Adipocyte (in vitro differentiated cells): ENCODE measurements at places on chromosomes 16 and 17.
A peak's percentile ranks its signal among the peaks of the same experiment; 100 is the strongest.

- no peak for DNase-seq
These were observed 15.0 kb downstream of the KIAA0513 start for GRCh38 chr16:85042606-85043005.

- DNase-seq = no peak
These were observed 276.7 kb downstream of the FTO start for GRCh38 chr16:53980675-53981074.

DNA sequence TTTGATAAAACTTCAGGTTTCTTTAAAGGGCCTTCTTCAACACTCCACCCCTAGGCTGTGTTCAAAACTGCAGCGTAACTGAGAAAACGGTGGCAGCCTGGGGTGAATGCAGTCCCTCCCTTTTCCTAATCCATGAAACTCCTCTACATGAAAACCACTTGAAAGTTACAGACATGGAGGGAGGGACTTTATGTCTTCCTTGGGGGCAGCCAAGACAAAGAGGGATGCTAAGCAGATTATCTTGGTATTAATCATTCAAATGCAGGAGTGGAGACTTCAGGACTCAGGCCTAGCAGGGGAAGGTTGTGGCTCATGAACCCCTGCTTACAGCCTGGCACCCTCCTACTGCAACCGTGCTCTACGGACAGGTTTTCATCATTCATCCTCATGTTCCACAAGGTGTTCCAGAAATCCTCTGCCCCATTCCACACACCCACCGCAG lies 46.8 kb downstream of the RNF112 start:
- no peak for DNase-seq

- no peak for DNase-seq
These were observed 9.5 kb upstream of the ADAM11 start for GRCh38 chr17:44749076-44749979.

GRCh38 chr17:74512036-74512435 lies 19.2 kb downstream of the CD300LB start:
- no peak for DNase-seq

DNA sequence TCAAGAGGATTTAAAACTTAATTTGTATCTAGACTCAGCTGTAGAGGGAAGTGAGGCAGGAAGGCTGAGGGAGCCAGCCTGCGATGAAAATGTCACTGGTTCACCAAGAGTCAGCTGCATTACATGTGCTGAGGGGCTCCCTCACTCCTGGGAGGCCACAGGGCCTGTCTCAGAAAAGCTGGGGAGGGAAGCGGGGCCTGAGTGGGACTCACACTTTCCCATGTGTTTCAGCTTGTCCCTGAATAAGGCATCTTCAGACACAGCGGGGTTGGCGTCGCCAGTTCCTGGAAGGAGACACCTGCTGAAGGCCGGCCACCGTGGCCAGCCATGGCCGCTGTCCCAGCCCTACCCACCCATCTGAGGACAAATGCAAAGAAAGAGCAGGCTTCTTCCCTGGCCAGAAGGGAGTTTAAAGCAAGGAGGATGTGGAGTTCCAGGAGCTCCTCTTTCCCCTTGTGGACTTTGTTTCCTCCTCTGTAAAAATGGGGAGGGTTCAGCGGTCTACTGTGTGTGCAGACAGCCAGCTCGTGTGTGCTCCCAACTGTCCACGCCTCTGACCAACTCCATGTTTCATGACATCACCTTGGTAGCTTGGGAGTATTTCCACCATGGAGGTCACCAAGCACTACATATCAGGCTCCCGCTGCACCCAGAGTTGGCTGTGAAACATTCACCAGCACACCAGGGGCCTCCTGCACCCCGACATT lies 19.2 kb upstream of the MRPS23 start:
- no peak for DNase-seq

GRCh38 chr17:10042589-10043244 lies 137.6 kb upstream of the RCVRN start:
- no peak for DNase-seq

- DNase-seq = no peak
These were observed 641 bp downstream of the KRTAP9-1 start for GRCh38 chr17:41190328-41190727.

DNA sequence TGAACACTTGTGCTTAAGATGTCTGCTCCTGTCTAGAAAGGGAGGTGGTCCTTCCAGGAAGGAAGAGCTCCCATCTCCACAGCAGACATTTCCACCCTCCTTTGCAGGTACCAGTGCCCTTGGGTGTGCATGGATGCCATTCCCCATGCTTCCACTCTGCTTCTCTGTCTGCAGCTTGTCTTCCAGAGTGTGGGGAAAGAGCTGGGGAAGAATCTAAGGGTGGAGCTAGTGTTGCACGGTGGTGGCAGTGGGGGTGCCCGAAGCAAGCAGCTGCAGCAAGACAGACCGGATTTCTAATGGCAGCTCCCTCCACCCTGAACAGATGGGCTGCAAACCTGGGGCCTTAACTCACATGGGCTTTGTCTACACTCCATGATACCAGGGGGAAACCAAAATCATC lies 22.6 kb upstream of the HOXB13 start:
- no peak for DNase-seq

DNA sequence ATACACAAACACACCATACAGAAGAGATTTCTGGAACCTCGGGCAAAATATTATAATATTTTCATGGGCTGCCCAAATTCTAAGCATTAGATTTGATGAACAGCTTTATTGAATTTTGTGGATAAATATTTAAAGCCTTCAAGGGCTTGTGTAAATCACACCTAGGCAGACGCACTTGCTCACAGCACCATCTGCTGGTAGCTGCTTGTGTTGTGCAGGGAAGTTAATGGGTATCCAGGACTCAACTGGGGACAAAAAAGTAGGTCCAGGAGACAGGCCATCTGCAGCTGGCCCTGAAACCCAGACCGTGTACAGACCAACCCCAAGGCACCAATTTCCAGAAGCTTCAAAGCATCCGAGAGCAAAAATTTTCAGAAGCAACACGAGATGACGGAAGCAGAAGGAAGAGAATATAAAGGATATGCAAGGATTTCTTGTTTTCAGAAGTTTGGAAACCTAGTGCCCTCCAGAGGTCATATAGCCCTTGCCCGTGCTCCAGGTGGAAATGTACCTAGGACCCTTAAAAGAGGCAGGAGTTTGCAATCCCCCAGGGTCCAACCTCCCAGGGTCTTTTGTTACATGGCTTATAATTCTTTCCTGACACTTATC lies 140.0 kb downstream of the CHD9NB start:
- DNase-seq = peak; percentile 58

DNA sequence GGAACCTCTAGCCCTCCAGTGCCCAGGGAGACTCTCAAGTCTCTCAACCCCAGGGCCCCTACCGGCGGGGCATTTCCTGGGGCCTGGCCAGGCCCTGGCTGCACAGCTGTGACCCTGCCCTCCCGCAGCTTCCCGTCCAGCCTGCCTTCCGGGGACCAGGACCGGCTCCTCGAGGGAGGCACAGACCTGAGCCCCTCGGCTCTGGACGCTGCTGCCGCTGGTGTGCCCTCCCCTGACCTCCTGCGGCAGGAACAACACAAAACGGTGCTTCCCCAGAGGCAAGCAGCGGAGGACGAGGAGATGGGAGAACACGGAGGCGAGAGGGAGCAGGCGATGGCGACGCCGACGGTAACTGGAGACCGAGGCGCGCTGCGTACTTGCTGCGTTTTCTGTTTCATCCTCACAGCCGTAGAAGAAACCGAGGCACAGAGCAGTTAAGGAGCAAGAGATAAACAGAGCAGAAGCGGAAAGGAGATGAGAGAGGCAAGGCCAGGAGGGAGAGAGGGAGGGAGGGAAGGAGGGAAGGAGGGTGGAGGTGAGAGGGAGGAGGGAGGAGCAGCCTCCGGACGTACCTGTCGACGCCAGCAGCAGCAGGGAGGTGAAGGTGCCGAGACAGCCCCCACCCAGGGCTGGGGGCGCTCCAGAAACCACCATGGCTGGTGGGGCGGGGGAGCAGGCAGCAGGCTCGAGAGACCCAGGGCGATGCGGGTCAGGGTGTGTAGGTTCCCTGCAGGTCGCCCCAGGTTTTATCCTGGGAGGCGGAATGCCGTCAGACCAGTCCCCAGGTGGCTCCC lies at the start of gene PRSS22:
TSS of gene PRSS22 (minus strand) at position 720 of the 794 bp plus-strand sequence. CDS start at position 654, 66 bp downstream.
- no peak for DNase-seq

- DNase-seq = peak; percentile 90
These were observed 16.6 kb downstream of the COPRS start for GRCh38 chr17:31842195-31843069.

DNA sequence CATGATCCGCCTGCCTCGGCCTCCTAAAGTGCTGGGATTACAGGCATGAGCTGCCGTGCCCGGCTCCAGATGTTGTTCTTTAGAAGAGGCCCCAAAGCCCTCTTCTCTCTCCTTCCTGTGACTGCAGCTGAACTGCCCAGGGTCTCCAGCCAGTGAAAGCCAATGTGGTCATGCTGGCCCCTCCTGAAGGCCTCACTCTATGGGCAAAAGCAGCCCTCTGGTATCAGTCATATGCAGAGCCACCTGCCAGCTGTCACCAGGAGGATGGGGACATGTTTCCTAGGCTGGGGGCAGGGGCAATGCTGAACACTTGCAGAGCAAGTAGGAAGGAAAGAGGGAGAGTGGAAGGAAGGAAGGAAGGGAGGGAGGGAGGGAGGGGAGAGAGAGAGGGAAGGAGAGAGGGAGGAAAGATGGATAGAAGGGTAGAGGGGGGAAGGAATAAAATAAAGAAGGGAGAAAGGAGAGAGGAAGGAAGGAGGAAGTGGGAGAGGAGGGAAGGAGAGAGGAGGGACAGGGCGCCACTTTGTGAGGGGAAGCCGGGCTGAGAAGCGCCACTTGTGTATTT lies 36.0 kb downstream of the SOCS3 start:
- peak; percentile 12 for DNase-seq

DNA sequence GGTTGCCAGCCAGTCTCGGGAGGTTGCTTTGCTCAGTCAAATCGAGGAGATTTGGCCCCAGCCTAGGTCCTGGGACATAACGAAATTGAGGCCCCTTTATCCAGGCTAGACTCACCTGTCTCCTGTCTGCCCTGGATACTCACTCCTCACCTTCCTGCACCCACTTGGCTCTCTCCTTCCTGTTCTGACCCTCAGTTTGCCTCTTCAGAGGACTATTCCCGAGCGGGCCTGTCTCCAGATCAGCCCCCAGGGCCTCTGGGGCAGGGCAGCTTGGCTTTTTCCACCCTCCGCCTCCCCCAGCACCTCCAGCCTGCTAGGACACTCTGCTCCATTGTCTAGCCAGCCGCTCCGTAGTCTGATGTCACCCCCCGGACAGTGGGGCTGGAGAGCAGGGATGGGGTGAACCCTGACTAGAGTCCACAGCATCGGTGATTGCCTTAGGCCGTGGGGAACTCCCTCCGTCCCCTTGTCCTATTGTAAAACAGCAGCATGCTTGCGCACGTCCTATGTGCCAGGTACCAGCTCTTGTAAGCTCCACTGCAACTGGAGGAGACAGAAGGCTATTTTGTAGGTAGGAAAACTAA lies 8.8 kb downstream of the WFIKKN2 start:
- DNase-seq = no peak

- peak; percentile 91 for DNase-seq
These were observed 123.6 kb downstream of the CMIP start for GRCh38 chr16:81567987-81568748.

GRCh38 chr17:48497103-48497502 lies 33.7 kb downstream of the HOXB1 start:
- no peak for DNase-seq

GRCh38 chr17:11627301-11627940 lies 29.2 kb downstream of the DNAH9 start:
- no peak for DNase-seq

- no peak for DNase-seq
These were observed 45.6 kb downstream of the MAF start for GRCh38 chr16:79554912-79555311.
